ENCODE measurements at places on chromosomes 7 and 10. TPM values are rescaled to one million over a fixed set of nuclear protein-coding genes. Genes with fewer than 3 reads are reported as not detected.

DNA sequence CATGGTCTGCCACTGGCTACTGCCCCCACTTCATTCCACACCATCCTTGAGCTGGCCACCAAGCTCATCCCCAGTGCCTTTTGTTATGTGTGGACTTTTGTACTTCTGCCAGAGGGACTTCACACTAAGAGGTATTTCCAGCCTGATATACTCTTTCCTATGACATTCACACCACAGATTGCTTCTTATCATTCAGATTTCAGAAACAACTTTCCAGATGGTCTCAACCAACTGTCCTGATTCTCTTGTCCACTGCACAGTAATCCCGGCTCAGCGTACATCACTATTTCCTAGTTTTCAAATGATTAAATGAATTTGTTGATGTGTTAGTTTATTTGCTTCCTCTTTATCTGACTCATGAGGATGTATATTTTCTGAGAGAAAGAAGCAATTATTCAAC lies 7.1 kb downstream of the CDC14C start:
- no peaks in the 10 kb centered on the region for H3K4me1 ChIP-seq
- H3K4me3 ChIP-seq, result no peak overlapping the region
- H3K36me3 ChIP-seq, result no peaks in the 10 kb centered on the region
- no peak for DNase-seq
- no peak overlapping the region for H3K27ac ChIP-seq
- H3K27me3 ChIP-seq, result no peaks in the 10 kb centered on the region

GRCh38 chr10:89310056-89310893 lies 8.4 kb downstream of the IFIT2 start:
- no peaks in the 10 kb centered on the region for H3K27me3 ChIP-seq
- H3K27ac ChIP-seq, result no peak overlapping the region
- no peak overlapping the region for H3K4me3 ChIP-seq
- no peaks in the 10 kb centered on the region for H3K4me1 ChIP-seq

DNA sequence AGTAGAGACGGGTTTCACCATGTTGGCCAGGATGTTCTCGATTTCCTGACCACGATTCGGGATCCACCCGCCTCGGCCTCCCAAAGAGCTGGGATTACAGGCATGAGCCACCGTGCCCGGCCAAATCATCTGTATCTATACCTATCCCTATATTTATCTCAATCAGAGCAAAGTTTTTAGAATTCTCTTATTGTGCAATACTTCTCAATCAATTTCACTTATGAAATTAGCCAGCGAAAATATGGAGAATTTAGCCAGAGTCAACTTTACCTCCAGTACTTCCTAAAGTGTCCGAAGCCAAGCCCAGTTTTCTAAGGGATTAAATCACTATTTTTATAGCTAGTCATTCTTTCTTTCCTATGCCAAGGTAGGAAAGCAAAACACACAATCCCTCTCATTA lies 319.1 kb upstream of the PFKP start:
- H3K27ac ChIP-seq, result no peak overlapping the region
- H3K4me3 ChIP-seq, result no peak overlapping the region
- no peak for DNase-seq
- H3K36me3 ChIP-seq, result no peaks in the 10 kb centered on the region
- H3K4me1 ChIP-seq, result no peaks in the 10 kb centered on the region

DNA sequence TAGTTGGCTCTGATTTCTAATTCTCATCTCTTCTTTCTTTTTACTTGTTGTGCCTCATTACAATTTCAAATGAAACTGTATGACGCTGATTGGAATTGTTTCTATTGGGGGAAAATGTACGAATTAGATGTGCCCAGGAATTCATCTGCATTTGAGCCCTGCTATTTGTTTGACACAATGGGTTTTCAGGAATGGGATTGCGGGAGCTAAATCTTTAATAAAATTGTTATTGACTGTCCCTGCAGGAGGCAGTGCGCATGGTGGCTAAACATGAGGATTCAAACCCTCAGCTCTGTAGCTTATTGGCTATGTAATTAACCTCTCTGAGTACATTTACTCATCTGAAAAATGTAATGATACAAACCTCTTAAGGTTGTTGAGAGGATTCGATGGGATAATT lies 181.6 kb downstream of the NXPH1 start:
- no peaks in the 10 kb centered on the region for H3K4me1 ChIP-seq
- H3K27ac ChIP-seq, result no peak overlapping the region
- no peaks in the 10 kb centered on the region for H3K36me3 ChIP-seq
- no peaks in the 10 kb centered on the region for H3K27me3 ChIP-seq
- no peak overlapping the region for H3K4me3 ChIP-seq

DNA sequence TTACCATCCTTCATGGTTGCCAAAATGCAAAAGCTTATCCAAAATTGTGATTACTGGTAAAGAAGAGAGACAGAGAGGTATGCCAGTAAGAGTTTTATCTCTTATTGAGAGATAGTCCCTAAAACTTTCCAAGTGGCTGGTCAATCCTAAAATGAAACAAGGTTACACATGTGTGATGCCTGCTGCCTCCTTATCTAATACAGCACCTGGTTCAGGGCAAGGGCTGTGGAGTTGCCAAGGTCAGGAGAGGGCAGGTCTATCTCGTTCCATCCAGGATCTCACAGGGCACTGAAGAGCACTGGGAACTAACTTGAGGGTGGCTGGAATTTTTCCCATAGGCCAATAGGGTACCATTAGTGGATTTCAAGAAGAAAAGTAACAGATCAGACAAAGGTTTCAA lies 18.3 kb downstream of the VOPP1 start:
- no peak overlapping the region for H3K27ac ChIP-seq
- H3K4me3 ChIP-seq, result no peak overlapping the region
- no peaks in the 10 kb centered on the region for H3K27me3 ChIP-seq

- no peak for DNase-seq
- H3K36me3 ChIP-seq, result no peaks in the 10 kb centered on the region
- no peak overlapping the region for H3K27ac ChIP-seq
- H3K27me3 ChIP-seq, result peaks cover 24% of the 10 kb centered on the region
These were observed 2.5 kb downstream of the UNC5B start for GRCh38 chr10:71214641-71215559.

DNA sequence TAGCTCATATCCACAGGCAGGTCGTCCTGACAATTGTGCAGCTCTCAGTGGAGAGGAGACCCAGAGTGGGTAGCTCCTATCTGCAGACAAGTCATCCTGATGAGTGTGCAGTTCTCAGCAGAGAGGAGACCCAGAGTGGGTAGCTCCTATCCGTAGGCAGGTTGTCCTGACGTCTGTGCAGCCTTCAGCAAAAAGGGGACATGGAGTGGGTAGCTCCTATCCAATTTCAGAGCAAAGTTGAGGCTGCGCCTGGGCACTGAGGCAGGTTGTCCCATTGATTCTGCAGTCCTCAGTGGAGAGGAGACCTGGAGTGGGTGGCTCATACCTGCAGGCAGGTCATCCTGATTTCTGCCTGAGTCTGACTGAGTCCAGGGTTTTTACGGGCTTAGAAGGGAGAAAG lies 111.8 kb downstream of the HPSE2 start:
- no peaks in the 10 kb centered on the region for H3K4me1 ChIP-seq
- H3K27me3 ChIP-seq, result no peaks in the 10 kb centered on the region
- H3K27ac ChIP-seq, result no peak overlapping the region
- DNase-seq, result no peak
- H3K36me3 ChIP-seq, result no peaks in the 10 kb centered on the region

DNA sequence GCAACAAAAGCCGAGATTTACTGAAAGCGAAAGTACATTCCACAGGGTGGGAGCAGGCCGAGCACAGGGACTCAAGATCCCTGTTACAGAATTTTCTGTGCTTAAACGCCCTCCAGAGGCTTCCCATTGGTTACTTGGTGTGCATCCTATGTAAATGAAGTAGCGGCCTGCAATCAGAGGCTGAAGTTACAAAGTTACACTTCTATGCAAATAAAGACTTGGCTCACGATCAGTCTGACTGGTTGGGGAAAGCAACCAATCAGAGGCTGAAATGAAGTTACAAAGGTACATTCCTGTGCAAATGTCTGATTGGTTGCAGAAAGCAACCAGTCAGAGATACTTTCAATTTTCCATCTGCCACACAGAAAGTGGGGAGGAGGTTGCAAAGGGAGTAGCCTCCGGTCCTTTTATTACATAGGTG lies 4.1 kb downstream of the ACBD7 start:
- peak; percentile 54 for DNase-seq
- H3K27ac ChIP-seq, result no peak overlapping the region
- no peaks in the 10 kb centered on the region for H3K27me3 ChIP-seq
- H3K4me1 ChIP-seq, result peaks cover 12% of the 10 kb centered on the region
- no peaks in the 10 kb centered on the region for H3K36me3 ChIP-seq

TSPAN15 gene
- total RNA-seq, result 1.3 TPM

PAPOLB gene
- 0.20 TPM for total RNA-seq
